GM23248 (cell line): ENCODE measurements at places on chromosomes 1 and 21. TPM values are rescaled to one million over a fixed set of nuclear protein-coding genes. Genes with fewer than 3 reads are reported as not detected.
A peak's percentile ranks its signal among the peaks of the same experiment; 100 is the strongest.

DNA sequence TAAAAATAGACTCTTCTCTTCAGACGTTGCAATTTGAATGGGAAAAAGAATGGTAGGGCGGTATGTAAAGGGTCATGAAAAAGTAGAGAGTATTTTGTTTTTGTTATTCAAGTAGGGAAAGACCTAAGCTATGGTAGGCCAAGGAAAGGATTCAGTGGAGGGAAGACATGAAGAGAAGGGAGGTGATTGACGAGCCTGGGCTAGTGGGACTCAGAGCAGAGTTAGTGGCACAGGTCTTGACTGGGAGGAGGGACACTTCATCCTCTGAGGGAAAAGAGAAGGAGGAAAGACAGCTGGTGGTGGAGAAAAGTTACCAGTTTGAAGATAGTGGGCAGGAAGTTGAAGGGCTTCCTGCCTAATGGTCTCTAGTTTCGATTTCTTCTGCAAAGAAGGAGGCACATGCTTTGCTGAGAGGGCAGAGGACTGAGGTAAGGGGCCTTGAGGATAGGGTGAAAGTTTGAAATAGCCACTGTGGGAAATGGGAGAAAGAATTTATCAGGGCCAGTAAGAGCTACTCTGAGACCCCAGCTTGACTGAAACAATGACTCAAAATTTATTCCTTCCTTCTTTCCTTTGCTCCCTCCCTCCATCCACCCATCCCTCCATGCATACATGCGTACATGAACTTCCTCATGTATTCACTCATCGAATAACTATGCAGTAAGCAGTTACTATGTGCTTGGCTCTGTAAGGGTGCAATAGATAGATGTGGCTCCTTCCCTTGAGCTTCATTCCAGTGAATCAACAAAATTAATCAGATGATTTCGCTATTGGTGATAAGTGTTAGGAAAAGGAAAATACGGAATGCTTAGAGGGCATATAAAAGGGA, 4.2 kb downstream of the CD48 start:
- DNase-seq = no peak
- H3K27ac ChIP-seq = no peak overlapping the region
- no peak overlapping the region for H3K4me3 ChIP-seq

DDR2 gene
- 194 and 196 TPM in 2 replicates for total RNA-seq

DNA sequence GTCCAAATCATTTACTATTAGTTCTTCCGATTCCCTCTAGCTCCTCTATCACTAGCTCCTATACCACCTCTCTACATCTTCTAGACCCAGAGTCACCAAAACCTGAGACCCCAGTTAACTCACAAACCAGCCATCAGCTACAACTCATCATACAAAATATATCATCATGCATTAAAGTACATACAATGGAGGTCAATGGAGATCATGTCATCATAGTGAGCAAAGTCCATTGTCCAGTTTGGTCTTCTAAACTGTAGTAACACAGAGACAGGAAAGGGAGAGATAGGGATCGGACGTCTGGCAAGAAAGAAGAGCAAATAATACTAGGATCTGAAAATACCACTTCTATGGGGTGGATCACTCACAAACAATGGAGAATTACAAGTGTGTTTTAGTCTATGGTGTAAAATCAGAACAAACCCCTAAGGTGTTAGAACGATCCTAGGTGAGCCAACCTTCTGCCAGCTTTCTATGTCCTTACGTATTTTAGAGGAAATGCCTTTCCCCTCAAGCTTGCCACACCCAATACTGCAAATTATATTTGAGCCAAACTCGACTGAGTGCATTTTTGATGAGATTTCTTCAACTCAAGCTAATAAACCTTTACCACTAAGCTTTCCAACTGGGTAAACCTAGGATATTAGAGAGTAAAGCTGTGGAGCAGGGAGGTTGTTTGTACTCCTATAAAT, 3.9 kb downstream of the ADIPOR1 start:
- H3K36me3 ChIP-seq = 0 out of 2 replicates have a peak, but pooled peaks cover 6% of the 10 kb centered on the region
- no peaks in the 10 kb centered on the region for H3K27me3 ChIP-seq
- no peak for DNase-seq
- H3K27ac ChIP-seq = no peak overlapping the region

- H3K4me1 ChIP-seq = peaks cover 17% of the 10 kb centered on the region
- no peaks in the 10 kb centered on the region for H3K27me3 ChIP-seq
- H3K4me3 ChIP-seq = no peak overlapping the region
- peak; percentile 31 for DNase-seq
- no peak overlapping the region for H3K27ac ChIP-seq
- no peaks in the 10 kb centered on the region; the same call in 1 of the 2 replicates for H3K36me3 ChIP-seq
These were observed 47.8 kb downstream of the ZMYM4 start for GRCh38 chr1:35316264-35316663.

S100A16 gene
- 495 and 615 TPM in 2 replicates for total RNA-seq
